ENCODE measurements at places on chromosomes 6 and 20.

- no peak for DNase-seq
Measured at GRCh38 chr6:39426073-39426456, 103.6 kb upstream of the KCNK16 start.

- DNase-seq = no peak
Measured at GRCh38 chr6:15352220-15352619, 106.4 kb downstream of the JARID2 start.

DNA sequence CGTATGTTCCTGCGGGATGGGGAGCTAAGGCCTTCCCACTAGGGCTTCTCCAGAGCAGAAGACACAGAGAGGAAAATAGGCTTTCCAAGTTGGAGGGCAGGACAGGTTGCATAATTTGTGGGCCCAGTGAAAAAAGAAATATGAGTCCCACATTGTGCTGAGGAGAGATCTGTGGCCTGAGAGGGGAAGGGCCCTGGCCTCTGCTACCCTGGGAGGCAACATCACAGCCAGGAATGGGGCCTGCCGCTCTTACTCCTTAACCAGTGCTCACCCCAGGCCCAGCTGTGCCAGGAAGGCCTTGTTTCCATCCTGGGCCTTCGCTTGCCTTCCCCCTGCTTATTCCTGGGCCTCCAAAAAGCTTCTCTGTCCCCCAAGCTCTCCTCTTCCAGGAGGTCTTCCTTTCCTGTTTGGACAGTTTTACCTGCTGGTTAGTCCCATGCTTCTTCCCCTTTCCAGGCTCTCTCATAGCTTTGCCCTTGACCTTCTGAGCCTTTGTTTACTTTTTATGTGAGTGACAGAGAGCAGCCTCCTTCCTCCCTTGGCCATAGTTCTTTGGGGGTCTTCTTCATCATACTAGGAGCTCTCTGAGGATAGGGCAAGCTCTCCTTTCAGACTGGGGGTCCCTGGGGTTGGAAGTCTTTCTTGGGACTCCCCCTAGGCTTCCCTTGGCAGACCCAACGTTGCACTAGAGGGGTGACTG is 26.2 kb upstream of the VEGFA start:
- DNase-seq = no peak

DNA sequence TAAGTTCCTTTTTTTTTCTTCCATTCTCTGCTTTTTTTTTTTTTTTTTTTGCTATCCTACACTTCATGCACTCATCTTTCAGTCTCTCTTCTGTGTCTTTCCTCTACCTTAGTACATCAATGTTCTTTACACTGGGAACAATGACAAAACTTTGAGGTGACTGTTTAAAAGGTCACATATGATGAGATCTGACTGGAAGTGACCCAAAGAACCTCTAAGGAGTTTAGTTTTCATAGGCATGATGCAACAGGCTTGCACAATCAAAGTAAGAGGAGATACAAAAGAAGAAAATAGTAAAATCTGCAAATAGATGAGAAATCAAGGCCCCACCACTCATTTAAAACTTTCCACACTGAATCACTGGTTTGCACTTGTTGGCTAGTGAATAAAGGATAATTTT is 840.8 kb downstream of the TBC1D32 start:
- no peak for DNase-seq

DNA sequence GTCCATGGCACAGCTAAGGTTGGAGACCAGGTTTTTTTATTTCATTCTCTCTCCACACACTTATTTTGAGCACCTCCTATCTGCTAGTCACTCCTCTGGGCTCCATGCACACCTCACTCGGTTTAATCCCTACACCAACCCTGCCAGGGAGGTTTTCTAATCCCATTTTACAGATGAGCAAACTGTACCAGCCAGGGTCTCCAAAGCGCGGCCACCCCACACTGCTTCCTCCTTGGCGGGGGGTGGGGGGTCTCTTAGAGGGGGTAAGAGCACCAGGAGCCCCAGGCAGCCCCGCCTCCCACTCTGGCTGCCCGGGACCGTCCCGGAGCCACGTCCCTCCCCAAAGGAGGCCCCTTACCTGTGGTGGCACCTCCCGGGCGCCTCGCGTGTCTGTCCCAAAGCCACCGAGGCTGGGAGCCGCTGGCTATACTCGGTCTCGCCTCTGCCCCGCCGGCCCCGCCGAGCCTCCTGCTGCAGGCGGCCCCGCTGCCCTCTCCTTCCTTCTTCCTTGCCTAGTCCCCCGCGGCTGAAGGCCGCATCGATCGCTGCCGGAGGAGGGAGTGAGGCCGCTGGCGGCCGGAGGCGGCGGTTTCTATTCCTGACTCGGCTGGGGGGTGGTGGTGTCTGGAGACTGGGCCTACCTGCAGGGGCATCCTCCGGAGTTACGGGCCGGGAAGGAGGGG is at the start of gene KCNS1:
Gene KCNS1 (minus strand): TSS at position 565 of the 683 bp plus-strand sequence. CDS start 1,891 bp downstream, outside the sequence.
- no peak for DNase-seq

DNA sequence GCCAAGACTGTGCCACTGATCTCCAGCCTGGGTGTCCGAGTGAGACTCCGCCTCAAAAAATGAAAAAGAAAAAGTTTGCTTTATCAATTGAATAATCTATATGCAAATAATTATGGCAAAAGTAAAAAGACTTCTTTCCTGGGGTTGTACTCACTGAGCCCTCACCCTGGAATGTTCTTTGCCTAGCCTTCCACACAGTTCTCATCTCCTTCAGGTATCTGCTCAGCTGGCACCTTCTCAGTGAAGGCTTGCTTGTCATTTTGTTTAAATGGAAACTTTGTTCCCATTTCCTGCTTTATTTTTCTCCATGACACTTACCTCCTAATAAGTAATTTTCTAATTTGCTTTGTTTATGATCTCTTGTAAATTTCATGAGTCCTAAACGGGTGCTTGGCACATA is 96.7 kb downstream of the SGK1 start:
- no peak for DNase-seq

GRCh38 chr6:151012321-151013294 is 147.1 kb downstream of the MTHFD1L start:
- no peak for DNase-seq

- no peak for DNase-seq
Measured at GRCh38 chr6:97052896-97053295, 128.4 kb downstream of the KLHL32 start.

DNA sequence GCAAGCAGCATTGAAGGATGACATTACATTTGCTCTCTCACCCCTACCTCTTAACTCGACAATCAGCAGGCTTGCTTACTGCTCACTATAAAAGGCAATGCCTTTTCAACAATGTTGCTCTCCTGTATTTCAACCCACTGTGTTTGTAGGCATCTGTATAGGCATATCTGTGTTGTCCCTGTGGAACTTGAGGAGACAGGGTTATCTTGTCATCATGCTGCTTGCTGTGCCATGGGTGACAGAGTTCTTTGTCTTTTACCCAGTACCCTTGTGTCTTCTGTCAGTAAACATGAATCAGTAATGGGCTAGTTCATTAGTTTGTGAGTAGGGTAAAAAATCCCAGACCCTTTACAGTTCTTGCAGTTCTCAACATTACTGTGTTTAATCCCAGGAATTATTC is 25.2 kb downstream of the PHF3 start:
- no peak for DNase-seq

GRCh38 chr6:101163611-101164010 is 229.9 kb upstream of the GRIK2 start:
- no peak for DNase-seq

DNA sequence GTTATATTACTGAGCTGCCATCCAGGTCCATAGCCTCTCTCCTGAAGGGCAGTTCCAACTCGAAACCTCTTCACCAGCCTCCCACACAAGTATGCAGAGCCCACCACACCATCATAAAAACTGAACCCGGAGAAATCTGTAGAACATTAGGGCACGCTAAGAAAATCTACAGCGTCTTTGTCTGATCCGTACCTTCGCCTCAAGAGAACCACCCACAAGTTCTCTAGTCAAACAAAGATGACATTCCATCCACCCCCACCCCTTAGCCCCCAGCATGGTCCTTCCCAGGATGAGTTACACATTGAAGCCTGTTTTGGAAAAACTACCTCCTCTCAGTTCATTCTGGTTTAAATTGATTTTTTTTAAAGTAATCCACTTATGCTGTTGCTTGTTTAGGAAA is 219.7 kb downstream of the ZMYND8 start:
- no peak for DNase-seq

GRCh38 chr20:19827818-19828217 is 69.8 kb downstream of the RIN2 start:
- no peak for DNase-seq

GRCh38 chr6:155710704-155711103 is 255.1 kb upstream of the NOX3 start:
- no peak for DNase-seq

Data from T-helper 22 cell (primary cell).